ENCODE measurements at places on chromosomes 3 and 15.

DNA sequence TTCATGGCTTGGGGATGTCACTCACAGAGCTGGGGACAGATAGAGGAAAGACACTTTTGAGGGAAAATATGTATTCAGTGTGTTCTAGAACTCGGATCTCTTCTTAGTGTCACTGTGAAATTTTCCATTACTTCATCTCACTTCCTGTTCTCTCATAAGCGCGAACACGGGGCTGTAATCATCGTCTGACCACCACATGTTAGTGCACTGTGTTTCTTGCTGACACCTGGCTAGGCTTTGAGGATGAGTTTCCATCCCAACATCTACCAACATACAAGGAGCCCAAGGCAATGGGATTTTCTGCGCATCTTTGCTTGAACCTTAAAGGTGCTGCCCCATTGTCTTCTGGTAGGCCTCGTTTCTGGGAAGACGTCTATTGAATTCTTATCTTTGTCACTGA, 84.0 kb downstream of the LIPC start:
- DNase-seq = no peak

DNA sequence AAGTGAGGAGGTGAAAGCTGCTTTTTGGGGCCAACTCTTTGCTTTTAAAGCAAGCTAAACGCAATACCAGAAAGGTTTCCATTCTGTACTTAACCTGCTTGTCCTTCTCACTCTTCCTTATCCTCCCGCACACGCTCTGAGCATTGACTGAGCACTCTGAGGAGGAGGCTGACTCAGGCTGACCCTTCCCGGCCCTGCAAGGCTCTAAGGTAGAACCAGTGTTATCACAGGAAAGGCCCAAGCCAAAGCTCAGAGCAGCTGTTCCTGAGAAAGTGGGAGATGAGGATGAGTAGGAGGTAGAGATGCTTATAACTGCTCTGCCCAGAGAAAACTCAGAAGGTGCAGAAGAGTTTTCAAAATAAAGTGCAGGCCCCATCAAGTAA, 2.3 kb downstream of the B3GNT5 start:
- no peak for DNase-seq

DNA sequence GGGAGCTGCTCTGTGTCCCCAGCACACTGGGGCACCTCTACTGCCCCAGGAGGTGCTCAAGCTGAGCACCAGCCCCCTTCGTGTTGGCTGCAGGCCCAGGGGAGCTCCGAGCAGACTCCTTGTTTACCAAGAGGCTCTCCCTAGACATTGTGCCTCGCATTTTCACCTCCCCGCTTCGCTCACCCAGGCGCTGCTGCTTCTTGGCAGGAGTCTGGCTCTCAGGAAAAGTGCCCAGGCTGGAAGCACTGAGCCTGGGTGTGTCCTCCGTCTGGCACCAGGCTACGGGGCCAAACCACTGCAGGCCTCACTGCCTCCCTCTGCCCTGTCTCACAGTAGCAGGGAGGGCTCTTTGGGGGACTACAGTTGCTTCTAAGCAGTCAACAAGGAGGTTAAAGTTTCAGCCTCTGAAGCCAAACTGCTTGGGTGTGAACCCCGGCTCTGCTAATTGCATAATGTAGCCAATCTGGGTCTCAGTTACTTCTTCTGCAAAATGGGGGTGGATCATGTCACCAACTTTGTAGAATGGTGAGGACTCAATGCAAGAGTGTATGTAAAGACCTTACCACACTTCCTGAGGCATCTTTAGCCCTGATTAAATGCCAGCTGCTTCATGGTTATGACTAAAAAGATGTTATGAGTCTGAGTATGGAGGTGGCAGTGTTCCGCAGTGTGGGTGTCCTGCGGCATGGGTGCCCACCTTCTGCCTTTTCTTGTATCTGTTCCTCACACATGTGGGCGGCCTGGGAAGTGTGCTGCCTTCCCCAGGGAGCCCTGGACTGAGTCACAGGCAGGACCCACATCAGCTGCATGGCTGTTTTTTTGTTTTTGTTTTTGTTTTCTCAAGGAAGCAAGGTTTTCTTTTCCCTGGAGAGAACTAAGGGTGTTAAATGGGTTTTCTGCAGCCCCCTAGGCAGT, 88.9 kb downstream of the CLSTN2 start:
- DNase-seq = no peak

DNA sequence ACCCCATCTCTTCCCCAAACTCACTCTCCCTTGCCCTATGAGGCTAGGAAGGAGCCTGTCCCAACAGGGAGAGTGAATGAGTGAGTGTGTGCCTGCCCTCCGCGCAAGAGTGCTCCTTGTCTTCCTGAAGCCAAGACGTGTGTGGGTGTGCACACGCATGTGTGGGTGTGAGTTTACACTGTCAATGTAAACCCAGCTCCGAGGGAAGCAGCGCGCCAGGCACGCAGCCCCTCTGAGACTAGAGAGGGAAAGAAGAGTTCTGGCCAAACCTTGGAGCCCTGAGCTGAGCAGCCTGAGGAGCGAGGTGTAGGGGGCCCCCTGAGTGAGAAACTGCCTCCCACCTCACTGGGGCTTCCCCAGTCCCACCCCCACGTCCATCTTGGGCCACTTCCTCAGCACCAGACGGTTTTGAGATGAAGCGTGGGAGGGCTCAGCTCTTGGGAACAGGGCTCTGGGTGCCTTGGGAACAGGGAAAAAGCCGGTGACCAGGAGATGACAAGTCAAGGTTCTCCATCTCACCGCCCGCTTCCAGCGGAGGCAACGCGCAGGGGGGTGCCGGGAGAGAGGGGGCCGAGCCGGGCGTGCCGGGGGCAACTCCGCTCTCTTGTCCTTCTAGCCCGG, 5.1 kb downstream of the MECOM start:
- DNase-seq = no peak

DNA sequence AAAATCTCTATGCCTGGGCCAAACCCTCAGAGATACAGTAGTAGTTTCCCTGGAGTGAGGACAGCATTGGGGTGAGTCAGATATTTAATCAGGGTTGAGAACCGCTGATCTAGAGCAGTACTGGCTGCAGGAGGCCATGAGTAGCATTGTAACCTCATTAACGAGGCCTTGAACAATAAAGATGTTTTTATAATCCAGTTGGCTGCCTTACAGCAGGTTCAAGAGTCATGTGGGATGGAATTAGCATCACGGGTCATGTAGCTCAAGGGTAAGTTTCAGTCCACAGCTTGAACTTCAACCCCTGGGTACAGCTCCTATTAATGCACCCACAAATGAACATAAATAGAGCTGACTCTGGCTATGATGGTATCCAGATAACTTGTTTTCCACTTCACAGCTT, 5.1 kb downstream of the HPS3 start:
- no peak for DNase-seq

DNA sequence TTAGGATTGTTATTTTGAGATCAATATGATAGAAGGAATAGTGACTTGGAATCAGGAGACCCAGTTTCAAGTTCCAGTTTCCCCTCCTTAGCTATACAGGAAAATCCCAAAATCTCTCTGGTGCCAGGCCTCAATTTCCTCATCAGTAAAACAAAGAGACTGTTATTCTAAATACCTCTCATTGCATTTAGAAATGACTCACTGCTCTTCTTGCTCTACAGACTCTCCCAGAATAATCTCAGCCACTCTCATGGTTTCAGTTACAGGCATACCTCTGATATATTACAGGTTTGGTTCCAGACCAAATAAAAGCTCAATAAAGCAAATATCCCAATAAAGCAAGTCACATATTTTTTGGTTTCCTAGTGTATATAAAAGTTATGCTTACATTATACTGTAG, 28.3 kb downstream of the IMPG2 start:
- no peak for DNase-seq

DNA sequence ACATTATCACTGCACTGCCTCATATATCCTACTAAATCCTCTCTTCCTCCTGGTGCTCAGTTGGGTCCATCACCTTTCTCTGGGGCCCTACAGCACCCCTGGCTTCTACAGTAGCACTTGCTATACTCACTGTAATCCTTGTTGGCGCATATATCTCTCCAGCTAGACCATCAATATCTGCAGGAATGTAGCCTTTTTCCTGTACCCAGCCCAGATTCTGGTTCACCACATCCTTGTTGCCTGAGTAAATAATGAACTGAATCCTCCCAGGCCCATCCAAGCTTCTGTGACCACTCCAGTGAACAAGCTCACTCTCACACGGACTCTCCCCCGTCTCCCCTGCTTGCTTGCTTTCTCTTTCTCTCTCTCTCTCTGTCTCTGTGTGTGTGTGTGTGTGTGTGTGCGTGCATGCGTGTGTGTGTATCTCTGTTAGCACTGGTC, 62.5 kb upstream of the LIPC start:
- no peak for DNase-seq

DNA sequence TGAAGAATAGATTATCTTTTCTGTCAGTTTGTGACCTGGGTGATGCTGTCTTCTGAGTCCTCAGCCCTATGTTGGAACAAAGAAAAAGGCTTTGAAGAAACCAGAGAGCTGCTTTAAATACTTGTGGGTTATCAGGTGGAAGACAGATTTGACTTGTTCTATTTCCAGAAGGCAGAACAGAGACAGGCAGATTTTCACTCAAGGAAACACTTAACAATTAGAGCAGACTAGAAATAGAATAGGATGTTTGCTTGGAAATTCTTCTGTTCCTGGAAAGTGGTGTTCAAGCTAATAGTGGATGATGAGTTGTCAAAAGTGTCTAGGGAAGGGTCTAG, 219.4 kb downstream of the UBE2E2 start:
- DNase-seq = no peak

- DNase-seq = no peak
These were observed 257.9 kb upstream of the KCNH8 start for GRCh38 chr3:18890449-18890848.

DNA sequence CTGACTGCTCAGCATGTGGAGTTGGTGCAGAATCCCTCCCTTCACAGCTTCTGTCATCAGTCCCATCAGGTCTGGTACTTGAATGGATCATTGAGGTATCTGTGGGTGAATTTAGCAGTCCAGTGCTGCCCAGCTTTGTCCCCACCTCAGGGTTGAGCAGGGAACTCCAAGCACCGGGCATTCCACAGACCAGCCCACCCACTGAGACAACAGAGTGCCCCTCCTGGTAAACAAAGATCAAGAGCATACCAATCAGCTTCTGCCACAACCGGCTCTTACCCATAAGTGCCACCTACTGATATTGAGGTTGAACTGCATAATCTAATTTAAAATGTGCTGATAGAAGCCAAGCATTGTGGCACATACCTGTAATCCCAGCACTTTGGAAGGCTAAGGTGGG, 57.1 kb upstream of the FXR1 start:
- DNase-seq = no peak

- DNase-seq = no peak
These were observed 355.0 kb downstream of the EDEM1 start for GRCh38 chr3:5542472-5542871.

DNA sequence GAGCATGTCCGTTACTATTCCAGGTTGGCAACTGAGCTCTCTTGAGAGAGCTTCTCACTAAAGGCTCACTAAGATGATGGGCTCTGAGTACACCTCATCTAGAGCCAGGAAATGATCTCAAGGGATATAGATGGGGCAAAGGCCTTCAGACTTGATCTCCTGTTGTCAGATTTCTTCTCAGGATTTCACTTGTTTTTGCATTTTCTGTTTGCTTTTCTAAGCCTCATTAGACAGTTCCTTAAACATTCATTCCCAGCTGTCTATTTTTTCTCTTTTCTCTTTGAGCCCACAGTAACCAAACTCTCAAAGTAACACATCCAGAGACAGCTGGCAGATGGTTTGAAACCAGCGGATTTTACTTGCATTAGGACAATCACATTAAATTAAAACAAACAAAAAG, 28.4 kb upstream of the ARL8B start:
- DNase-seq = no peak

GRCh38 chr15:59111251-59111650, 6.3 kb downstream of the CCNB2 start:
- no peak for DNase-seq

GRCh38 chr3:172538368-172539151, 15.3 kb upstream of the TNFSF10 start:
- no peak for DNase-seq

- DNase-seq = no peak
These were observed 78.8 kb downstream of the PDCD6IP start for GRCh38 chr3:33877187-33877586.

- DNase-seq = no peak
These were observed 61.7 kb downstream of the SIDT1 start for GRCh38 chr3:113594066-113594465.

DNA sequence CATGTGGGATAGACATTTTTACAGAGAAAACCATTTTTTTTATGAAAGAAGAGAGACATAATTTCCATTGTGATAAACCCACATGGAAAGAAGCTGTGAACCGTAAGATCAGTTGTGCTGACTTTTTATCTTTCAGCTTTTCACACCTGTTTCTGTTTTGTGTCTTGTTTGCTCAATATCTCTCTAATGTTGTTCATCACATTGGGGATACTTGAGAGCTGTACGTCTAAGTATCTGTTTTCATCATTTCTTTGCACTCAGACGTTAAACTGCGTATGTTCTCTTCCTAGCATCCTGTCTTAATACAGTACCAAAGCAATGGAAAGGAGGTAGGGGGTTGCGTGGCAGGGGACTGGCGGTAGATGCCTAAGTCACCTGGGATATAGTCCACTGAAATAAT, 449.0 kb downstream of the NAALADL2 start:
- no peak for DNase-seq

DNA sequence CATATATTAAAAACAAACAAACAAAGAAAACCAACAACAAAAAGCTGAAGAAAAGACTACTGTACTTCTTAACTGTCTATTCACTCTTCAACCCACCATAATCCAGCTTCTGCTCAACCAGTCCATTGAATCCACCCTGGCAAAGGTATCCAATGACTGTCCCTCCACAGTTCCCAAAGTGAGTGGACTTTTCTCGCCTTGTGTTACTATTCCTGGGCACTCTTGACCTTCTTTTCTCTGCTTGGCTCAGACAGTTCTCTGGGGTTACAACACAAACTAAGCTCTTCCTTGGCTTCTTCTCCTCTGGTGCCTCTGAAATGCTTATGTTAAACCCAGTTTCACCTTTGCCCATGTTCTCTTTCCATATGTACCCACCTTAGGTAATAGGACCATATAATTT, 420.2 kb downstream of the PLCL2 start:
- no peak for DNase-seq

DNA sequence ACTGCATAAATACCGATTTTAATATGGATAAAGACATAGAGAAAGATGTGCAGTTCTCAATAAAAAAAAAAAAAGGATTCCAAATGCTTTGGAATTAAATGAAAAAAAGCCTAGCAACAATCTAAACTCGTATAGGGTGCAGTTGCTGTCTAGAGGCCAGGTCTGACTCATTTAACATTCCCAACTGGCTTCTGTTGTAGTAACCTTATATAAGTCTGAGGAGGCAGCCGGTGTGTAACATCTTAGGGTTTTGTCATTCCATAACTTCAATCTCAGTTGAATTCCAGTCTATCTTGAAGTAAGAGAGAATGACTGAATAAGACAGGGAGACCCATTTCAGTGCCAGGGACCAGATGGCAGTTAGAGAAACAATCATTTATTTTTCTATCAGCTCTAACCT, 6.5 kb downstream of the PDCD10 start:
- DNase-seq = no peak

DNA sequence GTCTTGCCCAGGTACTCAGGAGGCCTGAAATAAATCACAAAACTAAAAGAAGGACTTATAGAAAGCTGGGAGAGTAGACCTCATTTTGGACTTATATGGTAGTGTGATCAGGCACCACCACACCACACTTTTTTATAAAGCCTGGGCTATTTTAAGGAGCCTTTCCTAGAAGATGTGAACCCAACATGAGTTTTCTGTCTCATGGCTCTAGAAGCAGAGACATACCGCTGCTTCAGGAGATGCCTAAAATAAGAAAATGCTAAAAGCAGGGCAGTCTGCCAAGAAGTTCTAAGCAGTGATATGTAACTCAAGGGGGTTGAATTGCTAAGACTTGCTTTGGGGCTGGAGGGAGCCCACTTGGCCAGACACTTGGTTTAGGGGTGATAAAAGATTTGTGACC, 49.6 kb downstream of the SUMF1 start:
- no peak for DNase-seq

GRCh38 chr3:15310491-15311370, 21.7 kb downstream of the SH3BP5 start:
- DNase-seq = no peak
